ENCODE measurements at places on chromosomes 11 and 22.
A peak's percentile ranks its signal among the peaks of the same experiment; 100 is the strongest.

GRCh38 chr11:113773092-113773415 lies 438 bp downstream of the ZW10 start:
- H3K4me3 ChIP-seq = peak overlapping the region; percentile 88
- no peak for DNase-seq
- peaks cover 7% of the 10 kb centered on the region for H3K36me3 ChIP-seq
- peak overlapping the region; percentile 19 for H3K27ac ChIP-seq
- H3K4me1 ChIP-seq = peaks cover 12% of the 10 kb centered on the region

- H3K27ac ChIP-seq = no peak overlapping the region
- H3K4me3 ChIP-seq = no peak overlapping the region
- no peak for DNase-seq
- peaks cover 28% of the 10 kb centered on the region for H3K27me3 ChIP-seq
- H3K36me3 ChIP-seq = no peaks in the 10 kb centered on the region
These were observed 36.7 kb upstream of the EIF3D start for GRCh38 chr22:36565686-36566085.

- H3K36me3 ChIP-seq = no peaks in the 10 kb centered on the region
- H3K4me3 ChIP-seq = no peak overlapping the region
- no peaks in the 10 kb centered on the region for H3K4me1 ChIP-seq
- DNase-seq = no peak
- no peak overlapping the region for H3K27ac ChIP-seq
- peaks cover 7% of the 10 kb centered on the region for H3K27me3 ChIP-seq
These were observed 46.5 kb upstream of the THY1 start for GRCh38 chr11:119469506-119469905.

GRCh38 chr11:11735586-11735985 lies 106.2 kb upstream of the USP47 start:
- no peak for DNase-seq
- H3K4me1 ChIP-seq = no peaks in the 10 kb centered on the region
- no peak overlapping the region for H3K27ac ChIP-seq
- H3K4me3 ChIP-seq = no peak overlapping the region
- peaks cover 10% of the 10 kb centered on the region for H3K27me3 ChIP-seq

DNA sequence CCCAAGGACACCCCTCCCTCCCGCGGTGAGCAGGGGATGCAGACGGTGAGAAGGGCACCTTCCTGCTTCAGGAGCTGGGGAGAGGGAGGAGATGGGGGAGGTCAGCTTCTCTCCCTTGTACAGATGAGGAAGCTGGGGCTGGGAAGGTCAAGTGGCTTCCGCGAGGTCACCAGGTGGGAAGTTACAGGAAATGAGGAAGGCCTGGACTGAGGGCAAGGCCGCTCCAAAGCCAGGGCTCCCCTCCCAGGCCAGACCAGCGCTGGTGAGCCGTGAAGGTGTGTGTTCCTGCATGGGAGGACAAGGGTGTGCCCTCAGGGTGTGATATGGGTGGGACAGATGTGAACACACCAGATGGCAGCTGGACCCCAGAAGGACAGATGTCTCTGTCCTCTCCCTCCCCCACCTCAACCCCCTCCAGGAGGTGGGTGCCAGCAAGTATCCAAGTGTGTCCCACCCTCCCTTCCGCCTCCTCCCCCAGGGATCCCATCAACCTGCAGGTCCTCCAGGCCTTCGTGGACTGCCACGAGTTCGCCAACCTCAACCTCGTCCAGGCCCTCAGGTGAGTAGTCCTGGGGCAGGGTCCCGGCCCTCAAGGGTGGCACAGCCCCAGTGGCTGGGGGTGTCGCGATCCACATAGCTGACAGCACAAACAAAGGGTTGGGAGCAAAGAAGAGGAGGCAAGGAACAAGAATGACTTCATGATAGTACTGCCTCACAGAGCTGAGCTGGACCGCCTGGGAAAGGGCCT lies 16.6 kb downstream of the CYTH4 start:
- peak overlapping the region; percentile 31 for H3K27ac ChIP-seq
- no peak for DNase-seq
- H3K4me1 ChIP-seq = peaks cover 96% of the 10 kb centered on the region
- H3K27me3 ChIP-seq = no peaks in the 10 kb centered on the region
- H3K4me3 ChIP-seq = no peak overlapping the region

DNA sequence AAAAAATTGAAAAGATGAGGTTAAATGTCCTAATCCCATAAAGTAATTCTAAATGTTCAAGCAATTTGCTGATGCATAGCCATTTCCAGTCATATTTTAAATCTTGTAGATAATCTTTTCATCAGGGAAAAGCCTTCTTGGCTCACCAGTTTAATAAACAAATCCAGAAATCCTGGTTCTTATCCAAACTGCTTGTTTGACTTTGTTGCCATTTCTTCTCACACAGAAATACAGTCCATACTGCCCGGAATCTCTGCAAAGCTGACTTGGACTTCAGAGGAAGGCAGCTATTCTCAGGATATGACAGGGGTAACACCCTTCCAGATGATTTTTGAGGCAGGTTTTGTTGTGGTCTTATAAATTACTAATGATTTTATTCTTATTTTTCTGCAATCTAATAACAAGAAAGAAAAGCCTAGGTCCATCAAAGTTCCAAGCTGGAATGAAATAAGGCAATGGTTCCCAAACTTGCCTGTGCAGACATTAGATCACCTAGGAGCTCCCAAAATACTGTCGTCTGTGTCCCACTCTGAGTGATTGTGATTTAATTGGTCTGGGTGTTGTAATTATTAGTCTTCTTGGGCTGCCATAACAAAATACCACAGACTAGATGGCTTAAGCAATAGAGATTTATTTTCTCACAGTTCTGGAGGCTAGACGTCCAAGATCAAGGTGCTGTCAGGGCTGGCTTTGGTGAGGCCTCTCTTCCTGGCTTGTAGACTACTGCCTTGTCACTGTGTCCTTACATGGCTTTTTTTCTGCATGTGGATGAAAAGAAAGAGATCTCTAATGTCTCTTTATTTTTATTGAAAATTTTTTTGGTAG lies 55.1 kb upstream of the RCE1 start:
- H3K4me1 ChIP-seq = no peaks in the 10 kb centered on the region
- H3K27ac ChIP-seq = no peak overlapping the region
- no peak overlapping the region for H3K4me3 ChIP-seq
- no peak for DNase-seq

DNA sequence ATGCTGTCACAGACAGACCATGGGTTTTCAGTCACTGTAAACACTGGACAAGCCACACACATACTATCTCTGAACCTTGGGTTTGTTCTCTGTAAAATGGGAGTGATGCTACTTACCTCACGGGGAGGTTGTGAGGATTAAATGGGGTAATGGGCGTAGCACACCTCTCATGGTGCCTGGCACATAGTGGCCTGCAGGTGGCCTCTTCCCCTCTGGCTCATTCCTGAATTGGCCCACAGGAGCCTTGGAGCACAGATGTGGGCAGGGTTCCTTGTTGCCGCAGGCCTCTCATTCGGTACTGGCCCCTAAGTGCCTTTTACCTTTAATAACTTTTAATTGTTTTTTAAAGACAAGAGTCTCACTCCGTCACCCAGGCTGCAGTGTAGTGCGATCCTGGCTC lies 11.7 kb downstream of the MICAL2 start:
- H3K4me3 ChIP-seq = no peak overlapping the region
- peak; percentile 26 for DNase-seq
- H3K4me1 ChIP-seq = peaks cover 27% of the 10 kb centered on the region
- H3K27me3 ChIP-seq = no peaks in the 10 kb centered on the region
- no peaks in the 10 kb centered on the region for H3K36me3 ChIP-seq

DNA sequence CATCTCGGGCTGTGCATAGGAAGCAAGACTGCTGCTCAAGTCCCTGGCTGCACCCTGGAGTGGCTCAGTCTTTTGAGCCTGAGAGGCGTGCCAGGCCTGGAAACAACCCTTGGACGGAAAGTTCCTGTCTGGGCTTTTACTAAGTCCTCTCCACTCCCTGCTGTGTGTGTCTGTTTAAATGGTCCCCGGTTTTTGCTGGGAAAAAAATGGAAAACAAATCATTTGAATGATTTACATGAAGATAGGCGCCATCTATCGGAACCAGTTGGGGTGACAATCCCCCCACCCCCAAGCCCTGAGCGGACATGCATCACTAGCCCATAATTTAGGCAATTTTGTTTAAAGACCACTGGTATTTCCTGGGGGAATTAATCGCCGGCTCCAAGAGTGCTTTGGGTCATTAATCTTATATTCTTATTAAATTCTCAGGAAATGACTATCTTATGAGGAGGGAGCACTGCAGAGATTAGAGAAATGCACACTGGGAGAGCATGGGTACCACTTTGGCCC lies 2.7 kb upstream of the GAB2 start:
- H3K36me3 ChIP-seq = no peaks in the 10 kb centered on the region
- no peak overlapping the region for H3K27ac ChIP-seq
- DNase-seq = peak; percentile 27
- H3K4me1 ChIP-seq = peaks cover 33% of the 10 kb centered on the region

- no peaks in the 10 kb centered on the region for H3K27me3 ChIP-seq
- H3K4me1 ChIP-seq = peaks cover 44% of the 10 kb centered on the region
- peak overlapping the region; percentile 86 for H3K4me3 ChIP-seq
- DNase-seq = no peak
These were observed 839 bp downstream of the STX5 start for GRCh38 chr11:62830904-62831519.

- no peaks in the 10 kb centered on the region for H3K4me1 ChIP-seq
- peaks cover 26% of the 10 kb centered on the region for H3K36me3 ChIP-seq
- H3K27ac ChIP-seq = no peak overlapping the region
These were observed 6.9 kb downstream of the VWA5A start for GRCh38 chr11:124122123-124122522.

DNA sequence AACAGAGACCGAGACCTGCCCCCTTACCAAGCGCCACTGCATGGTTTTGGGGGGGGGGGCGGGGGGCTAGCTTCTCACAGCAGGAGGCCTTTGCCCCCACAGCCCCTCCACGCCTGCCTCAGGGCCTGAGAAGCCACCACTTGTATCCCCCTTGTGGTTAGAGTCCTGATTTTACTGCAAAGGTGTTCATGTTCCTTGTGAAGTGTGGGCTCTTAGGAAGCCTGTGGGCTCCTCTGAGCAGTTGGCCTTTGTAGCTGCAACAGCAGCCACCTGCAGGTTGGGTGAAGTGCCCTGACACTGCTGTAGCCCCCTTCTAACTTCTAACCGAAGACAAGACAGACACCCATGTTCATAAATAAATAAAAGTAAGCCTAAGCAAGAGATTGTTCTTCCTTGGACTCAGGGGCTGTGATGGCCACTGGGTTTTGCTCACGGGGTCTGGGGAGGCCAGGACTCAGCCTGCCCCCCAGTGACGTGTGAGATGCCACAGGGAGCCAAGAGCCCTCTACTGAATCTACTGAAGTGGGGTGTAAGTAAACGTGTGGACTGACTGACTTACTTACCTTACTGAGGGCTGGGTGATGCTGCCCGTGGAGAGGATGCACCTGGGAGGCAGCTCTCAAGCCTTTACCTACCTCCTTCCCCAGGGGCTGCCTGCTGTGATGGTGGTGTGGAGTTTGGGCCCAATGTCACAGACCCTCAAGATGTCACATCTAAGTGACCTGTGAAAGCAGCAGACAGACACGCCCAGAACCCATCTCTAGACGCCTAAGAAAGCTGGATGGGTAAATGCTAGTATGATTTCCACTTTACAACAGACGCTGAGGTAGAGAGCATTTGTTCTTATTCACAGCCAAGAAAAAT lies 25.8 kb downstream of the USP35 start:
- peaks cover 5% of the 10 kb centered on the region for H3K4me1 ChIP-seq
- H3K4me3 ChIP-seq = no peak overlapping the region
- peaks cover 21% of the 10 kb centered on the region for H3K36me3 ChIP-seq
- no peaks in the 10 kb centered on the region for H3K27me3 ChIP-seq
- no peak overlapping the region for H3K27ac ChIP-seq

- peaks cover 7% of the 10 kb centered on the region for H3K4me1 ChIP-seq
- no peak overlapping the region for H3K4me3 ChIP-seq
- DNase-seq = no peak
These were observed 89.0 kb downstream of the CDKN1C start for GRCh38 chr11:2796508-2797113.

DNA sequence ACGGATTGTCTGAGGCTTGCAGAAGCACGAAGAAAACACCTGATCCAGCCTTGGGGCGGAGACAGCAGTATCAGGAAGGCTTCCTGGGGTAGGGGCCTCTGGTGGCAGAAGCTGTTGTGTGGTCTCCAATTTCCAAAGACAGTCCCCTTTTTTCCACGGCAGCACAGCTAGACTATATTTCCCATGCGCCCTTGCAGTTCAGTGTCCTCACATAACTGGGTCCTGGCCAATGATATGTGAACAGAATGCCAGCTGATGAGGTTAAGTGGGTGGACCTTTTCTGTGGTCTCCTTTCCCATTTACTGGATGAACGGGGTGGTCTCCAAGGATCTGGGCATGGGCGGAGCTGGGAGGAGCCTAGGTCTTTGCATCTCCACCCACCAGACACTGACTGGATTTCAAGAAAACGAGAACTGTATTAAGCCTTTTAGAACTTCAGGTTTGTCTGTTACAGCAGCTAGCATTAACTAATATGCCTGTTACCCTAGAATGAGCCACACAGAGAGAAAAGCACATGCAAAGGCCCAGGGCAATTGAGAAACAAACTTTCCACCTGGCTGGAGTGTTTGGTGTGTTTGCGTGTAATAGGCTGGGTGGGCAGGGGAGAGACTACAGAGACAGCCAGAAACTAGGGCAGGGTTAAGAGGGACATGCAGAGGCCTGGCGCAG lies 6.2 kb downstream of the GAL3ST1 start:
- H3K4me3 ChIP-seq = no peak overlapping the region
- no peaks in the 10 kb centered on the region for H3K36me3 ChIP-seq
- no peak for DNase-seq
- H3K4me1 ChIP-seq = no peaks in the 10 kb centered on the region
- H3K27me3 ChIP-seq = peaks cover 4% of the 10 kb centered on the region
- H3K27ac ChIP-seq = no peak overlapping the region

DNA sequence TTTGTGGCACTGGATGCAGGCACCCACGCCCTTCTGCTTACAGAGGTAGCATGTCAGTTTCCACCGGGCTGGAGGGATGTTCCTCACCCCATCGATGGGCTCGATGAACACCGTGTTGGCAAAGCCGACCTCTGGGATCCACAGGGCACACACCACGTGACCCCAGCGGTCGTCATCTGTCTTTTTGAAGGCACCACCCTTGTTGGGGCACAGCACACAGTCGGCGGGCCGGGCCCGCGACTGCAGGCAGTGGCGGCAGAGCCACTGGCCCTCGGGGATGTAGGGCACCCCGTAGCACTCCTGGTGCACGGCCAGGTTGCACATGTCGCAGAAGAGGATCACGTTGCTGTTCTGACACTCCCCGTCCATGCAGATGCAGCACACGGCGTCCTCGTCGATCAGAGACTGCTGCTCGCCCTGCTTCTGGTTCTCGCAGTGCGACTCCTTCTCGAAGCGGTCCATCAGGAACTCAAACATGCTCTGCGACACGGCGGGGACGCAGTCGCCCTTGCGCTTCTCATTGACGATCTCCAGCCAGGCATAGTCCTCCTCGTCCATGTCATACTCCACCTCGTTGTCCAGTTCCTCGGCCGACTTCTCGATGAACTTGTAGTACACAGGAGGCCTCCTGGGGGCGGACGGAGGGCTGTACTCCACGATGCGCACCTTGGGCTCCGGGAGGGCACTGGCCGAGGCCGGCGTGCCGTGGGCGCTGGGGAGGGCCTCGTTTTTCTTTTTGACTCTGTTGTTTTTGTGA lies 4.2 kb downstream of the BRD1 start:
- no peak overlapping the region for H3K27ac ChIP-seq
- DNase-seq = no peak
- H3K4me1 ChIP-seq = peaks cover 77% of the 10 kb centered on the region
- H3K27me3 ChIP-seq = no peaks in the 10 kb centered on the region
